ENCODE measurements at places on chromosomes 12 and 14.

DNA sequence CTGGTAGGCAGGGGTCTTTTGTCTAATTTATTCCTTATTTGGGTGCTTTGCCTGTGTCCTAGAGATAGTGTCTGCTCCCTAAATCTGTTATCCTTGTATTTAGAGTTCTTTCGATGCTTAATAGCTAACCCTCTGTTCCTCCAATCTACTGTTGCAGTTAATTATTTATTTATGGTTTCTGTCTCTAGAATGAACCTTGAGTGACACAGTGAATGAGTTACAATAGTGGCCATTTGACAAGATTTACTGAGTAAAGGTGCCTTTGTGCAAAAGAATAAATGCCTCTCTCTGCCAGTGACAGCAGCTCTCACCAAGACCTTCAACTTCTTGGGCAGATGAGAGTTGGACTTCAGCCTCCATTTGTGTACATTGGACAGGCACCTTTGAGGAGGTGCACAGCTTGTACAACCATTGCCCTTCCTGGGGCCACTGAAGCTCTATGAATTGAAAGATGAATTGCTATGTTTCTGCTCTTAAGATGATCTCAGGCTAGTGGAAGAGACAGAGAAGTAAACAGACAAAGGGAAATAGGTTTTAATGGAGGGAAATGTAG, 165.9 kb downstream of the DERA start:
- no peak for DNase-seq

- no peak for DNase-seq
Observed at GRCh38 chr14:104297721-104298401, 159.5 kb downstream of the KIF26A start.

GRCh38 chr14:67186789-67187584, 2.3 kb upstream of the GARIN2 start:
- no peak for DNase-seq

DNA sequence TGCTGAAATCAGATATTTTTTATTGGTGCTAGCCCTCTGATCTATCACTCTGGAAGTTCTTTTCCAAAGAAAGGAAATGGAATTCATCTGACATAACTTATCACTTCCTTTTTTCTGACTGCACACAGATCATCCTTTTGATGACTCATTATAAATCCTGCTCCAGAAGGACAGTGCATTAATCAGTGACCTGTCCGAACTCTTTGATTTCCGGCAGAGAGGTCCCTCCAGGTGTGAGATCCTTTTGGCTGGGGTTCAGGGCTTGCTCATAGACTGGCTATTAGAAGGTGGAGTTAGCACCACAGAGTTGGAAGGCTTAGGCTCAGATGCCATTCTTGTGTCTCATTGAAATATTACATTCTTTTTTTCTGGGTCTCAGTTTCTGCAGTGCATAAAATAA, 328.2 kb downstream of the ZFP36L1 start:
- no peak for DNase-seq

GRCh38 chr14:20998674-20999366, at the start of gene SLC39A2:
TSS of gene SLC39A2 (plus strand) at chr14:20999293. CDS start at chr14:20999447, 154 bp downstream.
- DNase-seq, result no peak

- DNase-seq, result no peak
Observed at GRCh38 chr12:118685983-118686607, 295.2 kb upstream of the SRRM4 start.

DNA sequence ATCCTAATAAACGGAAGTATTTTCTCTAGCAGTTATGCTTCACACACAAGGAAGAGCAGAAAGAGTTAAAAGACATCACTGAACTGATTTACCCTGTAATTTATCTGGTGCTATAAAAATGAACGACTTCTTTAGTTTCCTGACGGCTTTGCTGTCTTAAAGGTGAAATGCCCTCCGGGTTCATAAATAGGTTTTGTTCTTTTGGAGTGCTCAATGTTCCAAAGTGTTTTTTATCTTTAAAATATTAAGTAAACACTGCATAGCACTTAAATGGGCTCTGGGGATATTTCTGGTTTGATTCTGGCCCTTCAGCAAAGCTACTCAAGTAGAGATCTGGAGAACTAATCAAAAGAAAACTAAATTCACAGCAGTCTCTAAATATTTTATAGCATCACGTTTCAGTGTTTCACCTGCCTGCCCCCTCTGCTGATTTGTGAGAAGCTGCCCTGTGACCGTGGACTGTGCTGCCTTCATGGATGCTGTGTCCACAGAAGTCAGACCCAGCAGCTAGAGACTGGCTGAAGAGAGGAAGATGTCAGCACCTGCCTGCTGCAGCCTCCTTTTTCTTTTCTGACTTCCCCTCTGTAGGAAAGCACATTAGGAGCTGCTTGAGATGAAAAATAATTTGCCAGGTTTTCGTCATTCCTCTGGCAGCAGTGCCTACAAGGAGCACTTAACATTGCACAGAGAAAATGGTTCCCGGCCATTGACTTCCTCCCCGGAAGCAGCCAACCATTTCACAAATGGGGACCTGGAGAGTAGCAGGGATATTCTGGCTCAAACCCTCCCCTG, 205.1 kb upstream of the FSCB start:
- no peak for DNase-seq

All from activated T-cell treated with anti-CD3 and anti-CD28 coated beads, Interleukin-2, amount 50 U/mL, for 48 hours (primary cell).